ENCODE measurements at places on chromosomes 16 and 17.

GRCh38 chr17:74775409-74776043, 619 bp downstream of the NAT9 start:
- peak; percentile 30 for DNase-seq

GRCh38 chr16:85271198-85271597, 158.9 kb upstream of the CIBAR2 start:
- DNase-seq, result no peak

- DNase-seq, result no peak
Measured at GRCh38 chr16:84528322-84528721, 23.9 kb upstream of the MEAK7 start.

- no peak for DNase-seq
Measured at GRCh38 chr16:14608111-14608566, 21.9 kb downstream of the PARN start.

- no peak for DNase-seq
Measured at GRCh38 chr17:81993729-81994592, 16.5 kb downstream of the ASPSCR1 start.

- no peak for DNase-seq
Measured at GRCh38 chr16:67460961-67461360, 20.0 kb downstream of the ATP6V0D1 start.

DNA sequence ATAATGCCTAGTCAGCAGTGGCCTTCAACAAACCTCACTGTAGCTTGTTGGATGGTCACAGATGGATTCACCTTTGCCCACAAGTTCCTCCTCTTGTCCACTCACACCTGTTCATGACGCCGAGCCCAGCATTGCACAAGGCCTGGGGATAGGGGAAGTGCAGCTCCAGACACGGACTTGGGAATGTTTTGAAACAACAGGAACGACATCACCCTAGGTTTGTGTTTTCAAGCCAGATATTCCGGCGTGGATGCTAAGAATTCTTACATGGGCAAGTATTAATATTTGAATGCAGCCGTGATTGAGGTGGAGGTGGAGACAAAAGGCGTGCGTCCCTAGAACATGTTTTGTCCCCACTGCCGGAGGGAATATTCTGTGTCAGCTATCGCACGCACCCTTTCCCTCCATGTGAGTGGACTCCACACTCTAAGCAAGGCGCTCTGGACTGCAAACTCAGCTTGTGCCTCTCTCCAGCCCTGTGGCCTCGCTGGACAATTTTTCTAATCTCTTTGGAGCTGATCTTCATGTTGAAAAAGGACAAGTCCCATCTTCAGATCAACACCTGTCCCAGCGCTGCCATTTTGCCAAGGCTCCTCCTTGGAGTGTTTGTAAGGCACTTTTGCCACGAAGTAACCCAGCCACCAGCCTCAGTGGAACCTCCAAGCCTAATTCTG, 2.0 kb upstream of the BANP start:
- DNase-seq, result no peak

GRCh38 chr16:58018803-58019202, 6.8 kb upstream of the MMP15 start:
- no peak for DNase-seq

GRCh38 chr17:81253358-81254131, 14.4 kb downstream of the NDUFAF8 start:
- DNase-seq, result peak; percentile 74

DNA sequence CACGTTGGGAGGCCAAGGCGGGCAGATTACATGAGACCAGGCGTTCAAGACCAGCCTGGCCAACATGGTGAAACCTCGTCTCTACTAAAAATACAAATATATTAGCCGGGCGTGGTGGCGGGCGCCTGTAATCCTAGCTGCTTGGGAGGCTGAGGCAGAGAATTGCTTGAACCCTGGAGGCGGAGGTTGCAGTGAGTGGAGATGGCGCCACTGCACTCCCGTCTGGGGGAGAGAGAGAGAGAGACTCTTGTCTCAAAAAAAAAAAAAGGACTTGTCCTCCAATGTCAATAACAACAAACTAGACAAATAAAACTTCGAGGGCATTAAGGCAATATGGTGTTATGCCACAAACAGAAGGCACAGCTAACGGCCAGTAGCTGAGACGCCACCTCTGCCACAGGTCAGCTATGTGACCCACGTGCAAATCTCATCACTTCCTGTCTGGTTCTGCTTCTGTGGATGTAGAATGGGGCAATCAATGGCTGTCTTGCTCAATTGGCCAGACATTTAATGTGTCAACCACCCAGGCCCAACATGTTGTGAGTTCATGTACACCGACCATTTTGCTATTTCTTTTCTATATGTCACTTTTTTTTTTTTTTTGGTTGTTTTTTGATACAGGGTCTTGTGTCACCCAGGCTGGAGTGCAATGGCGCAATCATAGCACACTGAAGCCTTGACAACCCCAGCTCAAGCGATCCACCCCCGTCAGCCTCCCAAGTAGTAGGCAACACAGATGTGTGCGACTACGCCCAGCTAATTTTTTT, 834 bp upstream of the TXNDC11 start:
- DNase-seq, result peak; percentile 14

- DNase-seq, result peak; percentile 58
Measured at GRCh38 chr17:49515196-49515770, 20.2 kb downstream of the NGFR start.

DNA sequence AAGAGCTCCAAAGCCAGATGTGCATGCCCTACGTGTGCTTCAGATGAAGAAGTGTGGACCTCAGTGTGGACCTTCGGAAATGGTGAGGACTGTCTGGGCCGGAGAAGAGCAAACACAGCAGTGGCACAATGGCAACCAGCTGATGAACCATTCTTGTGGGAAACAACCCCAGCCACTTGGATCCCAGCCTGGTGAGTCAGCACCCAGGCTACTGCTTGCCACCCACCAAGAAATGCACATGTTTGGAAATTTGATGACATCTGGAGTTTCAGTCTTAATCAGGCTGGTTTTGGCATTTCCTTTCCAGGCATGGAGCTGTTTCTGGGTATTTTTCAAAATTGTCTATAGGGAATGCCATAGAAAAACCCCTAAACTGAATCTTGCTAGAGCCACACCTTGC, 42.7 kb downstream of the DYNLRB2 start:
- no peak for DNase-seq

DNA sequence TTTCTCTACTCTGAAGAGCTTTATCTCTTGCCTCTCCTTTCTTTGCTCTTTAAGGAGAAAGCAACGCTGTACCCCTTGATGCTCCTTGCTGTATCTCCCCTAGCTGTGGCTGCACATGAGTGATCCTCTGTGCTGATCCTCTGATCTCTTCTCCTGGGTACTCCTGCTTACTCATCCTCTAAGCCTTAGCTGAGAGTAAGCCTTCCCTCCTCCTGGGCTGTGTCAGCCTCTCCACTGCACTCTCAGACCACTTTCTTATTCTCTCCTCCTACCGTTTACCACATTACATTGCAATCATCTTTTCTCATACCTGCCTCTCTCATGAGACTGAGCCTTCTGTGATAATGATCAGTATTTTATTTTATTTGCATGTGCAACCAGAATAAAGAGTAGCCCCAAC, 25.1 kb downstream of the SOX9 start:
- DNase-seq, result no peak

- no peak for DNase-seq
Measured at GRCh38 chr17:56602292-56603130, 9.0 kb downstream of the NOG start.

DNA sequence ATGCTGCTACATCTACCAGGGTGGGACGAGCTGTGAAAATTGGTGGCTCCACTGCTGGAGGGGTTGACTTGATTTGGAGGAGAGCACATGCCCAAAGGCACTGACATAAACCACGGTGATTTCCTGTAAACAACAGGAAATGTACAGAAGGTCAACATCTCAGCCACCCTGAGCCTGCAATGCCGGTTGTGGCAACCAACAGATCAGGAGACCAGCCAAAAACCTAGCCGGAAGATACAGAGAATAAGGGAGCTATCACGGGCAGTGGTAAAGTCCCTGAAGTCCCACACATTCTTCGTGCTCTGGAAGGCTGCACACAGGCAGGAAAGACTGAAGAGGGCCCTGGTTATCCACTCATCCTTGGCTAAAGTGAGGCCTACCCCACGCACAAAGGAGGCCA, 56.2 kb downstream of the ADCY9 start:
- DNase-seq, result no peak

GRCh38 chr16:68760671-68761275, 23.7 kb downstream of the CDH1 start:
- DNase-seq, result no peak

DNA sequence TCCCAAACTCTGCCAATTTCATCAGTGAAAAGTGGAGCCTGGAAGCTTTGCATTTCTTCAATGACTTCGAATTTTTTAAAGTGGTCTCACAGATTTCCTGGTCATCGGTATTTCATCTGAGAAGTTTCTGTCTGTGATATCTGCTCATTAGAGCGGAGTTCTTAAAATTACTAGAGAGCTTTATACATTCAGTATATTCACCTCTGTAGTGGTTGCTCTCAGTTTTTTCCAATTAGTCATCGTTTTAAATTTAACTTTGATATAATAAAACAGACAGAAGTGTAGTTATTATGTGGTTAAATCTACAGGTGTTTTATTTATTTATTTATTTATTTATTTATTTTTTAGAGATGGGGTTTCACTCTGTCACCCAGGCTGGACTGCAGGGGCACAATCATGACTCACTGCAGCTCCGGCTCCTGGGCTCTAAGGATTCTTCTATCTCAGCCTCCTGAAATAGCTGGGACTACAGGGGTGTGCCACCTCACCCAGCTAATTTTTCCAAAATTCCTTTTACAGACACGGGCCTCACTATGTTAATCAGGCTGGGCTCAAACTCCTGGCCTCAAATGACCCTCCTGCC, 16.0 kb downstream of the ARHGAP17 start:
- no peak for DNase-seq

DNA sequence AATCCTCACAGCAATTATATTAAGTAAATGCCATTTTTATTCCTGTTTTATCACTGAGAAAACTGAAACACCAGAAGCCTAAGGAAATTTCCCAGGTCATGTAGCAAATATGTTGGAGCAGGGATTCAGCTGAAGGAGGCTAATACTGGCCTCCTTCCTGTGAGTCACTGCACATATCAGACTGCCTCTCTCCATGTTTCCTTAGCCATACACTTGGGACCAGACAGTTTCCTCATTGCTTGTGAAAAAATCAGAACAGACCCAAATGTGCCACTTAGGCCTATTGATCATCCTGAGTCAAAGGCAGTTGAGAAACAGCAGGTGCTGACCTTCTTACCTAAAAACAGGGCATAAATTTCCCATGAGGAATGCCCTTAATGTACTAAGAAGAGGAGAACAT, 18.9 kb upstream of the ELAC2 start:
- no peak for DNase-seq

DNA sequence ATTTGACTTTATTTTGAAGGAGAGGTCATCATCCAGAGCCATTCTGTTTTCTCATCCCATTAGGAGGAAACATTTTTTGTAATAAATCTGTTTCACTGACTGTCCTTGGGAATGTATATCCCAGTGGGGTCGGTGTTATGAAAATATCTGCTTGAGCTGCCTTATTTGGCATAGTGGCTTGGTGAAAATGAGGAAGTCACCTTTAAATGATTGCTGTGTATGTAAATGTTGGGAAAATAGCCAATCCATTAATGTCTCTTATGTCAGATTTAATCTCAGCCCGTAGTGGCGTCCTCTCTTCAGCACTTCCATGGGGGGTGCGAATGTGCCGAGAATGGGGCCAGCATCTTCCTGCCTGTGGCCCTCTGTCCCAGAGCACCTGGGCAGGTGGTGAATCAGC, 57.6 kb downstream of the BANP start:
- DNase-seq, result no peak

GRCh38 chr17:382644-383533, 30.3 kb upstream of the RPH3AL start:
- DNase-seq, result no peak

GRCh38 chr17:64783556-64784352, 121.6 kb upstream of the SMURF2 start:
- no peak for DNase-seq

DNA sequence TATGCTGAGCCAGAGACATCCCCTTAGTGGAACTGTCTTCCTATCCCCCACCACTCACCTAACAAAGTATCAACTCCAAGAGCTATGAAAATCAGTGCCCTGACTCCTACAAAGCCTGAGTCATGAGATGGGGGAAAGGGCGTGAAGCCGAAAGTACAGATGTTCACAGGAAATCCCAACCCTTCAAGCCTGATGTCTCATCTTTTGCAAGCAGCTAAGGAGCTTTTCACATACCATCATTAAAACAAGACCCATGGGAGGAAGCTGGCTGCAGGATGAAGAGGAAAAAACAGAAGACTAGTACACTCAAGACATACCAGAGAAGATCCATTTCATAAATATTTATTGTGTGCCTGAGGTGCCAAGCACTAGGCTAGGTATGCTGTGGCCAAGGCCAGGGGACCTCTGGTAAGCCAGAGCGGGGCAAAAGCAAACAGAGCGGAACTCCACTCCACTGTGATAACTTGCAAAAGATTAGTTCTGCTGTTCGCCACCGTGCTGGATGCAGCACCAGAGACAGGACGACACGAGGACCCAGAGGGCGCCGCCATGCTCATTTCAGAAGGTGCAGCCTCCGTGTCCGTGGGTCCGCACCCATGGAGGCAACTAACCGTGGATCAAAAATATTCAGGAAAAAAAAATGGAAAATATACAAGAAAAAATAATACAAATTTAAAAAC, 4.5 kb upstream of the MNT start:
- DNase-seq, result no peak

GRCh38 chr16:6704306-6704930, 628.2 kb upstream of the RBFOX1 start:
- DNase-seq, result no peak

GRCh38 chr16:15996432-15997109, 47.2 kb downstream of the ABCC1 start:
- DNase-seq, result no peak

DNA sequence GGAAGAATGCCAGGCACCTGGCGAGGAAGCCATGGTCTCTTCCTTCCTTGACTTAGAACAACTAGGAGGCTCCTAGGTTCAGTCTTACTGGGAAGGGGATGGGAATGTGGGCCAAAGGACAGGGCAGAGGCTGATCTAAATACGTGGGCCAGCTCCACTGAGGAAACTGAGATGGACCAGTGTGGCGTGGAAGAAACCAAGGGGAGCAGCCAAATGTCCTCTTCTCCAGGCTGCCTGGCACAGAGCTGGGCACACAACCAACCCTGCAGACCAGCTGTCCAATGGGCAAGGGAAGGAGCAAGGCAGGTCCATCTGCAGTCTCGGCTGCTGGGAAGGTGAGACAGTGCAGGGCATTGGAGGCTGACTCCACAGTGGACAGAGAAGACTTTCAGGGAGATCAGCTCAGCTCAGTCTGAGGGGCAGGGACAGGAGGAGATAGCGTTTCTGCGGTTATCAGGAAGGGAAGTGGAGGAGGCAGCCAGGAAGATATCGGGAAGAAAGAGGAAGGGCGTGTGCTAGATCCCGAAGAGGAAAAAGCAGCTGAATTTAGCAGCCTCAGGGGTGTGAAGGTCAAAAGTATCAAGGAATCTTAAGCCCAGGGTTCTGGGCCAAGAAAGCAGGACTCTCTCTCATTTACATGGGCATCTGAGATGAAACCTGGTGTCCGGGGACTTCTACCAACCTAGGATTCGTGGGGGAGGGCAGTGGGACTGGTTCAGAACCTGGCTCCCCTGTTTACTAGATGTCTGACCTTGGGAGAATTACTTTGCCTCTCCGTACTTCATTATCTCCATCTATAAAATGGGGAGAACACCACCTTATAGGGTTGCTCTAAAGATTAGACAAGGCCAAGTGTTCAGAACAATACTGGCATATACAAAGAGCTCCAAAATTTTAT, 1.8 kb downstream of the KIFC3 start:
- DNase-seq, result no peak
